T-helper 2 cell treated with Interferon-gamma antibody and Interleukin-4, amounts not matched to agents 100 ng/mL and 5 ng/mL, for 36 hours (primary cell): ENCODE measurements at places on chromosomes 7 and 10. TPM values are rescaled to one million over a fixed set of nuclear protein-coding genes. Genes with fewer than 3 reads are reported as not detected.

Gene OR13A1
- not detected in 2 replicates for total RNA-seq

Gene SEMA3C
- not detected in 2 replicates for total RNA-seq

Gene PNLIPRP3
- not detected in 2 replicates for total RNA-seq

Gene ASB10
- not detected in 2 replicates for total RNA-seq

Gene EGR2
- total RNA-seq, result 5.7 and 6.5 TPM in 2 replicates
